ENCODE measurements at places on chromosomes 2 and 18.

DNA sequence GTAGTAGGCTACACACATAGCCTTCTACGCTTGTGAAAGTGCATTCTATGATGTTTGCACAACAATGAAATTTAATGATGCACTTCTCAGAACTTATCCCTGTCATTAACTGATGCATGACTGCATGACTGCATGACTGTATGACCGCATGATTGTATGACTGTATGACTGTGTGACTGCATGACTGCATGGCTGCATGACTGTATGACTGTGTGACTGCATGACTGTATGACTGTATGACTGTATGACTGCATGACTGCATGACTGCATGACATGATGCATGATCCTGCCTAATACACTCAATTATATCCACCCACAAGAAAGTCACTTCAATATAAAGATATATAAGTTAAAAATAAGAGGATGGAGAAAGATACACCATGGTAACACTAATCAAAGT is 365.4 kb upstream of the FSIP2 start:
- no peak for DNase-seq

- DNase-seq = no peak
These were observed 192.1 kb upstream of the CXCR4 start for GRCh38 chr2:136310005-136310495.

DNA sequence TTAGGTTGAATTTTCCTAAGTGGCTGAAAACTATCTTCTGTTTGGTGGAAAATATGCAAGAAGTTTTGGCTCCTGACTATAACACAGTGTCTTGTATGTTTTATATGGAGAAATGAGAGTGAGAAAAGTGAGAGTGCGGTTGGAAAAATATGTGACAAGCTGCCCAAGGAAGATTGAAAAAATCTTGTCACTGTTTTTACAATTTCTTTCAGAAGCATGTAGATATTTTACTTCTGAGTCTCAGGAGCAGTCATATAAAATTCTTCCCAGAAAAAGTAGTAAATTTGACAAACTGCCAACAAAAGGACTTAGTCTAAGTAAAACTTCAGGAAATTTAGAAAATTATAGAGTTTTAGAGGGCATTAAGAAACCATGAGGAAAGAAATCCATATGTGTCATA is 19.4 kb upstream of the RMND5A start:
- no peak for DNase-seq

DNA sequence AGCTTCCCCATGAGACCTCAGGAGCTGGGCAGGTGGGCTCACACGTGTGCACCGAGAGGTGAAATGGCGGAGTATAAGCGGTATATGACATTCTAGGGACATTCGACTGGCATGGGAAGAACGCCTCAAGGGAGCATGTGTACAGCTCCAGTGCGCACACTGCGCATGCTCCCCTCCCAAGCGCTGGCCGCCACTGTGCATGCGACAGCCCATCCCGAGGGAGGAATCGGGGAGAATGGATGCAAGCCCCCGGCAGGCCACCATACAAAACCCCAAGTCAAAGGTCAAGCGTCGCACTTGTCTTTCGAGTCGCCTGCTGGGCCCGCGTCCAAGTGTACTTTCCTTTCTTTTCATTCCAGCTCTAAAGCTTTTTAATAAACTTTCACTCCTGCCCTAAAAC is 103.4 kb upstream of the ODC1 start:
- no peak for DNase-seq

DNA sequence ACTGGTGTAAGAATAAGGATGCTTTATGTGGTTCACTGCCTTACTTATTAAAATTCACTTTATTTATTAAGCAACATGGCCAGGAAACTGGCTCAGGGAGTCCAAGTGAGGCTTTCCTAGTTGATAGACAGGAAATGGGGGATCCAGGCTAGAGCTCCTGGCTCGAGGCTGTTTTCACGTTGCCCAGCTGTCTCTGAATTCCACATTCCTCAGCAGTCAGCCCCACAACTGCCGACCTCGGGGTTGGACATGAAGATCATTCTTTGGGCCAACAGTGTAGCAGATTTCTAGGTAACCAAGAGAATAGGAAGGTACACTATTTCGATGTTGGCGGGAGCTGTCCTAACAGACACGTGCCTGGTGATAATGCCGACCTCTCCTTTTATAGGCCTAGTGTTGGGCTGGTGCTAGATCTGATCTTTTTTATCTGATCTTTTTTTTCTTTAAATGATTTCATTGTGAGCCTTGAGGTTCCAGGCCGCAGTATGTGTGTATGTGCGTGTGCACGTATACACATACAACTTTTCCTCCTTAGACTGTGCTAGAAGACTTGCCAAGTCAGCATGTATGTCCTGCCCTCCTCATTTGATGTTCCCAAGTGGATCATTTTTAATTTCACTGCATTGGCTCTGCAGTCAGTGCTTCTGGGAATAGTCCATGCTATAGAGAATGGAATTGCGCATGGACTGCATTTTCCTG is 103.5 kb downstream of the CABLES1 start:
- DNase-seq = no peak
